Stimulated activated CD4-positive, alpha-beta T cell treated with anti-CD3 and anti-CD28 coated beads, Interleukin-1b, Interleukin-23, amount 100 ng/mL, for 24 hours (primary cell): ENCODE measurements at places on chromosomes 6 and 20.

GRCh38 chr20:10171864-10172751 is 46.5 kb upstream of the SNAP25 start:
- peak; percentile 12 for DNase-seq

DNA sequence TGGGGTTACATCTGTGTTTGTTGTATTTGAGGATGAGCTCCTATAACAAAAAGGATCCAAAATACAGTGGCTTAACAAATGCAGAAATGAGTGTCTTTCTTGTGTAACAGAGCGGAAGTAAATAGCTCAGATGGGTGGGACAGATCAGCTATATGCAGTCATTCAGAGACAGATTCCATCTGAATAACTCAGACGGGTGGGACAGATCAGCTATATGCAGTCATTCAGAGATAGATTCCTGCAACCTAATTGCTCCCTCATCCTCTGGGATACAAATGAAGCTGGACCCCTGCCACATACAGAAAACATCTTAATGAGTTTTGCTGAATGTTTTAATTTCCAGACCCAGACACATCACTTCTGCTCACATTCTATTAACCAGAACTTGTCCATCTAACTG is 332.3 kb downstream of the BCKDHB start:
- DNase-seq: no peak

DNA sequence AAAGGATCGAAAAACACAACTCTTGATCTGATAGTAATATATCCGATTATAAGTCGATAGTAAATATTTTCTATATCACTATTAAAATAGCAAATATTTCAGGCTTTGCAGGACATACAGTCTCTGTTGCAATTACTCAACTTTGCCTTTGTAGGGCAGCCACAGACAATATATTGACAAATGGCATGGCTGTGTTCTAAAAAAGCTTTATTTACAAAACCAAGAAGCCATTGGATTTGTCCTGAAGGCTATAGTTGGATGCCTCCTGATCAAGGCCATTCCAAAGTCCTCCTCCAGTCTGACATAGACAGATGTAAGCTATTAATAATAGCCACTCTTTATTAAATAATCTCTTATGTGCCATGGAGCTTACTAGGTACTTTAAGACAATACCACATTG is 5.9 kb downstream of the OCSTAMP start:
- DNase-seq: no peak

DNA sequence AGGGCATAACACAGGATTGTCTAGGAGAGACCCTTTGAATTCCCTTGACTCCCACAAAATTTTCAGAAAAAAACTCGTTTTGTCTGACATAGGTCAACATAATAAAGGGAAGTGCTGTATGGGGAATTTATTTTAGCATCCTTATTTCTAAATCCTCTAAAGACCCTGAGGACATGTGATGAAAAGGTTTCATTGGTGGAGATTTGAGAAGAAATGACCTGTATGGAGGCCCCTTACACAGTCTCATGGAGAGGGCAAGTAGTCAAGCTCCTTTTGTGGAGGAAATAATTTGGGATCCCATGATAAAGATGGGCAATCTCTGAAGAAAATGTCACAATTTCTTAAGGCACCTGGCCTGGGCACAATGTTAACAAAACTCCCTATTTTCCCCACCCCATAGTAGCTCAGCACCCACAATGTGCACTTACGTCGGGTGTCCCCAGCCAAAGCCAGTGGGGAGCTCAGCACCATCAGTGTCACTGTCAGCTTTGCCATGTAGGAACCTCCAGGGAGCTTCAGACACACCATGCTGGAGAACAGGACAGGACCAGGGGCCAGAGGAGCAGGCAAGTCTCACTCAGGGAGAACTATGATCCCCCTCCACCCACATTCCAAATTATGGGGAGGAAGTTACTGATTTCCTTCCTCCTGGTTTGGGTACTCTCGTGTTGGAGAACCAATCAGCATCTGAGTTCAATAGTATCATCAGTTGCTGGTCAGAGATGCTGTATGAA is at the start of gene HLA-DRB5:
HLA-DRB5 (minus strand) TSS at position 591 of the 734 bp plus-strand sequence; CDS start at position 528, 63 bp downstream.
- DNase-seq: no peak

DNA sequence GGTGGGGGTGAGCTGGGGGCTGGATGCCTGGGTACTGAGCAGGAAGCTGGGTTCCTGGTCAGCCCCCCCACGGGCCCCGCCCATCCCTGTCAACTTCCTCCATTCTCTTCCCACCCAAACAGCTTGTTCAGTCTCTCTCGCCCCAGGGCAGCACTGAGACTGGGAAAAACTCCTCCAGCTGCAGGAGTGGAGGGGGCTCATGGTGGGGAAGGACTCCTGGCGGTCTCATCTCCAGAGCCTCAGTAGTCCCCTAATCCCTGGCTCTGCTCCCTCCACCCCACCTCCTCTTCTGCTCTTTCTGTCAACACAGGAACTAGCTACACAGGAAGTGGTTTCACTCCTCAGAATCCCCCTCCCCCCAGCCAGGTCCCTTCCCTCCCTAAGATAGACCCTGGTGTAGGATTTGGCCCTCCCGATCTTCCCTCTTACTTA is at the start of gene GPSM3:
GPSM3 (minus strand) TSS at position 36 of the 432 bp plus-strand sequence. CDS start 130 bp downstream, outside the sequence.
- DNase-seq: no peak

DNA sequence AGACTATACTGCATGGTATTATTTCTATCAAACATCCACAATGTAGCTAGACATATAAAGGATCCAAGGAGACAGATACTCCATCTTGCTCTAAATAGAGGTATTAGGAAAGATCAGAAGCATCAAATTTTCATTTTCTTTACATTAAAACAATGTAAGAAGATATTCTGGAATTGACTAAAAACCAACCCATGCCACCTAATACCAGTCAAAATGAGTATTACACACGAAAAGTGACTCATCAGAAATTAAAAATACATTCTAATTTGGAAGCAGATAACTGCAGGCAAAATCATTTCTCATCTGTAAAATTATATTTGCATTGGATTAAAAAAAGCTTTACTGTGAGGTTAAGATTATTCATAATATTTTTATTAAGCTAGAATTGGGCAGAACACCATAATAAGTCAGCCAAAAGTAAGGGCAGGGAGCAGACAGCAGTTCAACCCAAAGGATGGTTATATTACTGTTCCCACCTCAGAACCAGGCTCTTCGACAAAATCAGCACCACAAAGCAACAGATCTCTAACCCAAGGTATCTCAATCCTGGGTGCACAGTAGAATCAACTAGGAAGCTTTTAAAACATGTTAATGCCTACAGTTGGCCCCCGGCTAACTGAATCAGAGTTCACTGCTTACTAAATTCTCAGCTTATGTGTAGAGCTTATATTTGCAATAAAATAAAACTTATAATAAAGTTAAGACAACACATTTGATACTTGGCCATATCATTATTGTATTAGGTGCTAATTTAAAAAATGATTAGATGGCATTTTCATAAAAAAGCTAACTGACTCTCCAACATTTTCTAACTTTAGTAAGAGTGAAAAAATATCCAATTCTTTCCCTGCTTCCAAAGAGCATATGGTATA is 35.2 kb downstream of the SAMD3 start:
- no peak for DNase-seq

GRCh38 chr20:59820204-59821041 is 113.0 kb downstream of the SYCP2 start:
- no peak for DNase-seq

GRCh38 chr20:37259865-37260264 is 1.7 kb downstream of the GHRH start:
- no peak for DNase-seq

- DNase-seq: no peak
Observed at GRCh38 chr6:43124481-43124880, 46.6 kb upstream of the SRF start.

DNA sequence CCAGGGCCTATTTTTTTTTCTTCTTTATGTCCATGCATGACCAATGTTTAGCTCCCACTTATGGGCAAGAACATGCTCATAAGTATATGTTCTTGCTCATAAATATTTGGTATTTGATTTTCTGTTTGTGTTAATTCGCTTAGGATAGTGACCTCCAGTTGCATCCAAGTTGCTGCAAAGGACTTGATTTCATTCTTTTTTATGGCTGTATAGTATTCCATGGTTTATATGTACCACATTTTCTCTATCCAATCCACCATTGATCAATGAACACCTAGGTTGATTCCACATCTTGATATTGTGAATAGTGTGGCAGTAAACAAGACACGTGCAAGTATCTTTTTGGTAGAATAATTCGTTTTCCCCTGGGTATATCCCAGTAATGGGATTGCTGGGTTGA is 78.1 kb downstream of the RTN4IP1 start:
- no peak for DNase-seq

- no peak for DNase-seq
Observed at GRCh38 chr6:17938901-17939300, 48.5 kb downstream of the KIF13A start.

GRCh38 chr6:149752600-149753373 is 3.2 kb downstream of the PCMT1 start:
- no peak for DNase-seq

DNA sequence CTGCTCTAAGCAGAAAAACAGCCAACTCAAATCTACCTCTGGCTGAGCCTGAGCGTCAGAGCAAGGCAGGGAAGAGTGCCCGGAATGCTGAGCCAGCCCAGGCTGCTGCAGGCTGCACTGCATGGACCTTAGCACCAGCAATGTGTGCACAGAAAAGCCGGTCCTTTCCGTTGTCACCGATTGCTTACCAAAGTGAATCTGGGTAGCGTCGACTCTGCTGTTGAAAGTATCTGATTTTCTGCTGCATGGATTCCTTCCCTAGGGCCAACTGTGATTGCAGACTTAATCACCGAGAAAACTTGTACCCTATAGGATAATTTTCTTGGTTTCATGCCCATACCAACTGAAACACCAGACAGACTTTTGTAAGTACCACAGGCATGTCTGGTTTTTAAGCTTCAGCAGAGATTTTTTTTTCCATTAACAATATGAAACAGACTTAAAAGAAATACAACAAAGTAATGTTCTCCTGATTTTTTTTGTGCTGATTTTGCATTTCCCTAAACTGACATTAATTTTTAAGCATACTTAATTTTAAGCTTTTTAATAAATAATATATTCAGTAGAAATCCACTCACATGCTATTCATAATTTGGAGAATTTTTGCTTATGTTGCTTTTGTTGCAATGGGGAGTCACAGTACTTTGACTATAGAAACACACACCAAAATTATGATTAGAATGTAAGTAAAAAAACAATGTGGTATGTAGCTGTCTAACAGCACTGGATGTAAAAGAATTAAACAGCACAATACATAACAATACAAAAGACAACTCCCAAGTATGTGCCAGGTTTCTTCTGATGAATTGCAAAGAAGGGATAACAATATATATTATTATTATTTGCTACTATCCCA is 218.0 kb downstream of the THBS2 start:
- no peak for DNase-seq

DNA sequence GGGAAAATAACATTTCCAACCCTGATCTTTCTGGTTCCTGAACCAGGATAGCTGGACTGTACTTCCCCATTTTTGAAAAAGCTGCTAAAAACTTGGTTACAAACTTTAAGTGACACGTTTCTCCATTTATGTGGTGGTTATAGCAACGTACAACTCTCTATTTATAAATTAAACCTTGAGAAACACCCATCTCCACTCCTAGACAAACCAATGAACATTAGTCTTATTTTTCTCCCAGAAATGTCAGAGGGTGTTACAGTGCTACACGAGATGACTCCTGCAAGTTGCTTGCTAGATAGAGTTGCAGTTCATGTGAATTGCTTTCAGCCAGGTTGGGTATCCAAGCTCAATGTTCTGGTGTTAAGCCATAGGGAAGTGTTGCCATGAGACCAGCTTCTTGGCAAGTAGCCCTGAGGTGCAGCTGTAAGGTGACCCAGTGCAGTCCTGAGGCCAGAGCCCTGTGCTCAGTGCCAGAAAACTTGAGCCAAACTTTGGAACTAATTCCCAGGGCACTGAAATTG is 51.3 kb upstream of the REV3L start:
- no peak for DNase-seq

DNA sequence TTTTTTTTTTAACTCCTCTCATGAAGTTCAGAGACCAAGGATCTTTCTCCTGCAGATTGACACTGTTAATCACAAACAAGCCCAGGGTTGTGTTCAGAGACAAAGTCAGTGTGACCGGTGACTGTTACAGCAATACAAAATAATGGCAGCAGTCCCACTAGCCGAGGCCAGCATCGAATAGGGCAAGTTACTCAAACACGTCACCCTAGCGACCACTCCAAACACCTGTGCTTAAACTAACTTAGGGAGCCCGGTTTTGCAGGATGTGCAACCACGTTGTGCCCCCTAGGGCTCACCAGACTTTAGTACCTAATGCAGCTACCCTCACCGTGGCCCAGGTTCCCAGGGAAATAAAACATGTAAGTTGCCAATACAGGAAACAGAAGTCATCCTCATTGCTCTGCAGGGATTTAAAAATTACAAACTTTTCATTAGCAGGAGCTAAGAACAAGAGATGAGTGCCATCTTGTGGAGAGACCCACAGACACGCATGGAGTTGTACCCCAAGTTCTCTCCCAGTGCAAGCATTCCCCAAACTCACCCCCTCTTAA is 38.1 kb downstream of the FAM50B start:
- no peak for DNase-seq

DNA sequence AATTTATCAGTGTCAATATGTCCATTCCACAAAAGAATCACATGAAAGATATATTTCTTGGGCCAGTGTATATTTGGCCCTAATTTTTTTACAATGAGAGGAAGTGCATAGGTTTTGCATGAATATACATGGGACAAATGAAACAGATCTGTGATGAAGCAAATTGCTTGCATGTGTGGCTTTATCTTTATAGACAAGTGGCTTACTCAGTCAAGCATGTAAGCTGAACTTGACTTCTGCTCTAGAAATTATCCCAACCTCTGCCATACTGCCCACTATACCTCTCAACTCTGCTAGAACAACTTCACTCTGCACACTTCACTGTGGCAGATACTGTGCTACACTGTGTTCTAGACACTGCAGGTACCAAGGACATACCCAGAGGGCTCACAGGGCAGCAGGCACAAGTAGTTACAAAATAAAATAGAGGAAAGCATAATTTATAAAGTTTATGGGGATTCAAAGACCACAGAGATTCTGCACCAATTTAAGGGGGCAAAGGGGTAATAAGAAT is 349.2 kb upstream of the HSF2 start:
- no peak for DNase-seq

GRCh38 chr6:137849181-137849980 is 17.7 kb upstream of the TNFAIP3 start:
- no peak for DNase-seq

DNA sequence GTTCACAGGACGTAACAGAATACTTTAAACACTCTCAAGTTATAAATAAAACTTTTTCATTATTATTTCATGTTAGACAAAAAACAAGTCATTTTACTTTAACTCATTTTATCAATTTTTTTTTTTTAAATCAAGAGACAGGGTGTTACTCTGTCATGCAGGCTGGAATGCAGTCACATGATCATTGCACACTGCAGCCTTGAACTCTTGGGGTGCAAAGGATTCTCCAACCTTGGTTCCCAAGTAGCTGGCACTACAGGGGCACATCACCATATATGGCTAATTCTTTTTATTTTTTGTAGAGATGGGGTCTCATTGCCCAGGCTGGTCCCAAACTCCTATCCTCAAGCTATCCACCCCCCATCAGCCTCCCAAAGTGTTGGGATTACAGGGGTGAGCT is 14.2 kb downstream of the PLN start:
- no peak for DNase-seq

- no peak for DNase-seq
Observed at GRCh38 chr6:44117397-44118128, 9.7 kb downstream of the MRPL14 start.

GRCh38 chr6:33118525-33119123 is 42.8 kb downstream of the HLA-DPB1 start:
- no peak for DNase-seq

- DNase-seq: no peak
Observed at GRCh38 chr6:313917-314316, 21.6 kb downstream of the DUSP22 start.
